AG04449 (cell line): ENCODE measurements at places on chromosomes 1 and 21.

GRCh38 chr1:182561456-182561855 lies 27.6 kb downstream of the RNASEL start:
- DNase-seq: no peak

GRCh38 chr1:89670163-89670562 lies 37.2 kb downstream of the LRRC8C start:
- DNase-seq: no peak

DNA sequence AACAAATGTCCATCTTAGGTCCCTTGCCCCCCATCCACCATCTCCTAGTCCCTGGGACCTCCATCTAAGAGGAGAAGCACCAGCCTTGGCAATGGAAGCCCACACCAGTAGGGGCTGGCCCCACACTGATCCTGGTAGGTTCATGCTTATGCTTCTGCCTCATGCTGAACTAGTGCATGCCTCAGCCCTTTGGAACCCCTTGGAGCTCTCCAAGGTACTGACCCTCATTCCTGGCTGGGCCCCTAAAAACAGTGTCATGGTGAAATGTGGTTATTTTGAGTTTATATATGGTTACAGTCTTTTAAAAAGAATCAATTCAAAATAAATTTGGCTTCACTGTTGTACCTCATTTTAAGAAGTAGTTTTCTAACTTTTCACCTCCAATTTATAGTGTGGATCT lies 108.3 kb downstream of the HIVEP3 start:
- DNase-seq: no peak

- no peak for DNase-seq
These were observed 52.1 kb upstream of the ERRFI1 start for GRCh38 chr1:8078176-8078671.

- no peak for DNase-seq
These were observed 5.2 kb downstream of the IL6R start for GRCh38 chr1:154410185-154410827.

DNA sequence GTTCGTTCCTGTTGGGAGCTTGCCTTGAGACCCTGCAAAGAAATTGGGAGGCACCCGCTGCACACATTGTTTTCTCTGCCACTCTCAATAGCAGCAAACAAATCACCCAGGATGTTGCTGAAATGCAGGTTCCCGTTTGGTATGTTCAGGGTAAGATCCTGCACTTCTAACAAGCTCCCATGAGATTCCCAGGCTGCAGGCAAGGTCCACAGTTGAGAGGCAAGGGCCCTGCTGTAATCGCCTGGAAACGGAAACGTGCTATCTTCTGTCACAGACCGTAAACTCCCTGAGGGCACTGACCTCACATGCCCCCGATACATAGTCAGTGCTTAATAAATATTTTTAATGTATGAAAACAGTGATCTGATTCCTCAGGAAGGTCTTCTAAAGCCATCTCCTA lies 37.8 kb downstream of the XCL1 start:
- DNase-seq: no peak

DNA sequence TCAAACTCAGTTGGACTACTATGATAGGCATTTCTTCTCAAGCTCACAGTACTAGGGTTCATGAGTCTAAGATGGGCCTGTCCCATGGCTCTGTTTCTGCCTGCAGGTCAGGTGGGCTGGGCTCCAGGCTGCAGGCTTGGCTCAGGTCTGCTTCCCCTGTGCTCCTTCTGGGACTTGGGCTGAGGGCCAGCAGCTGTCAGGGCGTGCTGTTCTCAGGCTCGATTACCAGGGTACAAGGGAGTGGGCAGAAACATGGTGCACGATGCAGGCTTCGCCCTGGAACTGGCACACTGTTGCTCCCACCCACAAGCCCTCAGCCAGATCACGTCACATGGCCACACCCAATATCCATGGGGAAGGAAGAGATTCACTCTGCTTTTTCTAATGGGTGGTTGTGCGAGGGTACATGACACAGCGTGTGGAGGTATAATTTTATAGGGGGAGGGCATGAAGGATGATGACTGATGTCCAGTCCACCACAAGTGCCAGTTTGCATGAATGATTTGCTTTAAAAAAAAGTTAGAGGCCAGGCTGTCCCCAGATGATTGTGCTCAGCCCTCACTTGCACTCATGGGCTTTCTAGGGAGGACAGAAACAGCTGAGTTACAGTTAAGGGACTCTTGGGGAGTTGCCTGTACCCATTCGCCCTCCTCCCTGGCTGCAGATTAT lies 118.0 kb downstream of the ACTL8 start:
- DNase-seq: no peak

DNA sequence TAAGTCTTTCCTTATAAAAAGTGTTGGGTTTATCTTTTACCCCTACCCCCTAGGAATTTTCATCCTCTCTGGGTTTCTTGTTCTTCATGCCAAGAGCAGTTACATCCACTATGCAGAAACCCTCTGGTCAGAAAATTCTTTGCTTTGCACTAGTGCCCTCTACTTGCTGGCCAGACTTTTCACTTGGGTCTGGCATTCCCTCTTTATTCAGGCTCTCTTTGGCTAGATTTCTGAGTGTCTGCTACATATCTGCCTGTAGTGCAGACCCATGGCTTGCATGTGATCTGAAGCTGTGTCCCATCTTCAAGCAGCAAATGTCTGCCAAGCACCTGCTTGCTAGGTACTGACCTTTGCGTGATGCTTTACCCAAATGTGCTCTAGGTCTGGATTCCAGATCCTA lies 237.0 kb downstream of the GPATCH2 start:
- no peak for DNase-seq

DNA sequence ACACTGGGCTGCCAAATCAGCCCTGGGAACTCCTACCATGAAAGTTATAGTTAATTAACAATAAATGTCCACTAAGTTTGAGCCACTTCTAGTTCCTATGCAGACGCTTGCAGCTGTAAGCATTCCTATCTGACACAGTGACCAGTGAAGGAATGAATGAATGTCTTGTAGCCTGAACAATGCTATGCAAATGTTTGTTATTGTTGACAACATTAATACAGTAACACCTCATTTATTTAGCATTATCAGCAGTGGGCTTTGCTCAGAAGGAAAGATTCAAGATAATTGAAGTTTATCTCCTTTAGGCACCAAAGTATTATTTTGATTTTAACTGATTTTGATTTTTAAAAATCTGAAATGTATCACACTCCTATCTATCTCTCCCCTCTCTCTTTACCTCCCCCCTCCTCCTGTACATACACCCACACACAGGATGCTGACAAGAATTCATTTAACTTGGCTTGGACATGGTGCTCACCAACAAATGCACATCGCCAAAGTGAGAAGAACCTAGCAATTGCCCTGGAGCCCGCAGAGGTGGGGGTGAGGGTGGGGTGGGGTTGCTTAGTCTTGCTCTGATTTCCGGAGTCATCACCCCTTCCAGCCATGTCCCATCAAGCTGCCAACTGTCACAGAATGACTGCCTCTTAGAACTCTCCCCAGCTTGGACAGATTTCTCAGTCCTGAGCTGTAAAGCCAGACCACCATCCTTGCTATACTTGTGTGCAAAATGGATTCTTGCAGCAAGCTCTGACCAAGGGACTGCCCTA lies 215.3 kb upstream of the CSF3R start:
- DNase-seq: no peak

- no peak for DNase-seq
These were observed 1577.0 kb downstream of the NCAM2 start for GRCh38 chr21:22575165-22575584.

- DNase-seq: no peak
These were observed at the start of gene KCNA3 for GRCh38 chr1:110674337-110675059. TSS of gene KCNA3 (minus strand) at chr1:110674940. CDS start at chr1:110674809, 131 bp downstream.

GRCh38 chr1:105556266-105556665 lies 1500.2 kb upstream of the PRMT6 start:
- DNase-seq: no peak

DNA sequence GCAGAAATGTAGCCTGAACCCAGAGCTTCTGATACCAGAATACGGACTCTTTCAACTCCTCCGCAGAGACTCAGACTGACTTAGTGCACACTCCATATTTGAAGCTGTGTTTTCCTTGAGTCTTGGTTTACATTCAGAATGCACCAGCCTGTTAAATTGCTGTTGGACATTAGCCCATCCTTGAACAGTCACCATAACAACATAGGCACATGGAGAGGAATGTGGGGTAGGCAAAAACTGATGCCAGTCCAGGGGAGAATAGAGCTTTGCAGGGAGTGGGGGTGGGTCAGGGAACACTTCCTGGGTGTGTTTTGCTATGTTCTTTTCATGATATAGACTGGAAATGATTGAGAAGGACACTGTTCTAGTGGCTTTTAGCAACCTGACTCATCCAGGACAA lies 76.3 kb upstream of the CACNA1E start:
- DNase-seq: no peak

GRCh38 chr1:165288350-165289120 lies 68.0 kb downstream of the LMX1A start:
- no peak for DNase-seq

DNA sequence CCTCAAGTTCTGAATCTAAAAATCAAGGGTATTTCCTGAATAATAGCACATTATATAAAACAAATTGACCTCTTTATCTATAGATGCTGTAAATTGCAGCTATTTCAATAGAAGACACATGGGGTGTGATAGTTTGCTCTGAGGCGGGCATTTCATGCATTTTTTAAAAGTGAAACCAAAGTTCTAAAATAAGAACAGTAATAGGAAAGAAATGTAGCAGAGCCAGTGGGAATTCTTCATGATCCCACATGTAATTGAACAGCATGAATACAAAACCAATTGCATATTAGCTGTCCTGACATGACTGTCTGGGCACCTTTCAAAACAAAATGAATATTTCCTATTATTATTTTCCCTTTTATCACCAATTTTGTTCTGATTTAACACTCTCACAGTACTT lies 85.0 kb downstream of the RGS21 start:
- peak; percentile 38 for DNase-seq

- DNase-seq: no peak
These were observed 109.6 kb upstream of the DPYD start for GRCh38 chr1:98030483-98030882.

GRCh38 chr1:222950892-222951291 lies 136.1 kb downstream of the DISP1 start:
- DNase-seq: no peak

- DNase-seq: no peak
These were observed 166.4 kb downstream of the PBX1 start for GRCh38 chr1:164725401-164725800.

GRCh38 chr1:218942431-218942830 lies 231.2 kb upstream of the LYPLAL1 start:
- no peak for DNase-seq

GRCh38 chr1:64981601-64982533 lies 15.5 kb upstream of the JAK1 start:
- DNase-seq: no peak

DNA sequence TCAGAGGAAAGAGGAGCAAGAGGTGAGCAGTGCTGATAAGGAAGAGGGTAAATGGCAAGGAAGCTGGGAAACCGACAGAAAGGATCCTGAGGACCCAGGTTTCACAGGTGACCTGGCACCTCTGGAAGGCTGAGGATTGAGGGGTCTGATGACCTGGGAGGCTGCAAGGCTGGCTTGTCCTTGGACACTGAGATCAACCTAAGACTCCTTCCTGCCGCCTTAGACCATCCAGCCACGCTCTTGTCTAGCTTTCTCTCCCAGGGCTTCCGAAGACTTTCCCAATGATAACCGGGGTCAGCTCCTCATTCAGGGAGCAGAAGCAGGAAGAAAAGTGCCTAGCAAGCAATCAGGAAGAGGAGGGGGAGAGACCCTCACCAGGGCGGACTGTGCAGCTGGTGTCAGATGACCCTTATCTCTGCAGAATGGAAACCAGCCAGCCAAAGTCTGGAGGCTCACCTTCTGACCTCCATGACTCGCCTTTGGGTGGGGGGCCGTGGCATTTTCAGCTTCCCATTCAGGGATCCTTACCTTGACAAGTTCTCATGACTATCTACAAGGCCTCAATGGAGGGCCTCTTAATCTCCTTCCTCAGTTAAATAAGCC lies 77.7 kb downstream of the CAPZB start:
- no peak for DNase-seq

DNA sequence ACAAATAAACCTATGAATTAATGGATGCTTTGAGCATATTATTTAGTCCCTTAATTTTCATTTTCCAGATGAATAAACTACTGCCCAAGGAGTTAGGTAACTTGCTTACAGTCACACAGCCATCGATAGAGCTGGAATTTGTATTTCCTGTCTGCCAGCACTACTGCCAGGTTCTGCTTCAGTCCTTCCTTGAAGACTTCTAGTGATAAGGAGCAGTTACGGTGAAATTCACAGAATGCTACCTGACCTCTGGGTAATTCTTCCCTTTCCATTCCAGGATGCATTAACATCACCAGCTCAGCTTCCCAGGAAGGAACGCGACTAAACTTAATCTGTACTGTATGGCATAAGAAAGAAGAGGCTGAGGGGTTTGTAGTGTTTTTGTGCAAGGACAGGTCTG lies 11.2 kb downstream of the CD160 start:
- DNase-seq: no peak

DNA sequence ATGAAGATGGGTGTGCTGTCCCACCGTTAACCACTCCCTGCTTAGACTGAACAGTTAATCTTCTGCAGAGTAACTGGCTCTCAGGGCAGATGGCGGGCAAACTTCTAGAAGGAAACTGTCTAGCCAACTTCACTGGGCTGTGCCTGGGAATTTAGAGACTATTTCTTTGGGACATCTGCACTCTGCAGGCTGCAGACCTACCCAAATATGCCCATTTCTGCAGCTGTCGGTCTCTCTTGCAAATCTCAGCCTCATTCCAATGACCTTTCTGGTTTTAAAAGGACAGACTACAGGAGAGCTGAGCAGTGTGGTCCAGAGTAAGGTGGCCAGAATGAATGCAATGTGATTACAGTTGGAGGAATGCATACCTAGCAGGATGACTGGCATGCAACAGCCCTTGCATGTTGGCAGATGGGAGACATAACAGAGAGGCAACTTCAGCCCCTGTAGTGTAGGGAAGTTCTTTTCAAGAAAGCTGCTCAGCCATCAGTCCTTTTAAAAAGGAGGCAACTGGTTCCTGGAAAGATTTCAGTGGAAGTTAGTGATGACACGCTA lies 26.3 kb upstream of the IL20 start:
- no peak for DNase-seq

DNA sequence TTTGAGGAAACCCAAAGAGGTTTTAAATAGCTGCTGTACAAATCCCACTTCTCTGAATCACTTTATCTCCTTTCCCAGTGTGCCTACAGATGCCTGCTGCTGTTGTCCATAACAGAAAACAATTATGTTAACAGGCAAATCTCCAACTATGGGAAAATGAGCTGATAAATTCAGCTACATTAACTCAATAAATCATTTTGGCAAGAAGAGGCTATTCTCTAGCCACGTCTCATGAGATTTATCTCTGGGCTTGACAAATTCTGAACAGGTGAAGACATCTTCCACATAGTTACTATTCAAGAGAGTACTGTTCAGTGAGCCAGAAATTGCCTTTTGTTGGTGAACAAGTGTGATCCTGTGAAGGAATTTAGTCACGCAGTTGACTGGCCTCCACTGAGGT lies 327.1 kb upstream of the FMN2 start:
- no peak for DNase-seq
